CD4-positive, alpha-beta T cell treated with Interleukin-10 for 1 hour (primary cell): ENCODE measurements at places on chromosomes 5 and 9.

DNA sequence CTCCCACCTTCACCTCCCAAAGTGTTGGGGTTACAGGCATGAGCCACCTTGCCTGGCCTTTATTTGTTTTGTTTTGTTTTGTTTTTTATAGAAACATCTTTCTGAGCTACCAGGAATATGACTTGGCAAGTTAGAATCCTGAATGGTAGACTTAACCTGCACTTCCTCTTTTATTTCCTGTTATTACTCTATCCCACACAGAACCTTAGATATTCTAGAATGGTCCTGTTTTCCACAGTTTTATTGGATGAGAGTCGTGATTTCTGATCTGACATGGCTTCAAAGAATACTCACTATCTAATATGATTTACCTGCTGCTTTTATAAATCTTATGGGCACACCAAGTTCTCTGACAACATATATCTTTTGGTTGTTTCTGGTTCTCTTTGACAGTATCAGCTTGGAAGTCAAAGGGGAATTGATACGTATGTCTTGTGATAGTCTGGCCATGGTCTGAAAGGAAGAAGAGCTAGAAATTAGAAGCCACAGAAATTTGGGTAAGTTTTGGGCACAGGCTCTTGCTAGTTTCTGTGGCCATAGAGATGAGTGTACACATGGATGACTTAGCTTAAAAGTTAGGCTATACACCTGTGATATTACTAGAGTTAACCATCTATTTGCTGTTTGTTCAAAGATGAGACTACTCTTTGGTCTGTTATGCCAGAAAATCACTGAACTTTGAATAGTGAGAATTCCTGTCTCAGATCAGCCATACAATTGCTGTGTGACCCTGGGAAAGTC, 4.7 kb upstream of the PANK3 start:
- no peak for DNase-seq

GRCh38 chr5:102483736-102484135, 15.1 kb downstream of the SLCO6A1 start:
- DNase-seq, result no peak

DNA sequence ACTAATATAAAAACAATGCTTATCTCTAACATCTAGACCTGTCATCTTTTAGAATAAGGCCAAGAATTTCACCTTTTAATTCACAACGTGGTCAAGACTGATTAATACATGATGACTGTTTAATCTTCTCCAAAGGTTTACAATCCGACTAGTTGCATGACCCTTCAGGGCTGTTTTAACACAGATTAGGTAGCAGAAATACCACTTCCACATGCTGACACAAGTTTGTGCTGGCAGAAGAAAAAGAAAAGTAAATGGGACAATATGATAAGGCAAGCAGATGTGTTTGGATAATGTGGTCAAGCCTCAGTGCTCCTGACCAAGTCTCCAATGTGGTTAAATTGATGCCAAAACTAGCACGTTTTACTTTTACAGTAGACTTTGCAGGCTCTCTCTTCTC, 31.1 kb downstream of the SEMA6A start:
- no peak for DNase-seq

GRCh38 chr9:21669701-21670100, 132.7 kb upstream of the MTAP start:
- no peak for DNase-seq

DNA sequence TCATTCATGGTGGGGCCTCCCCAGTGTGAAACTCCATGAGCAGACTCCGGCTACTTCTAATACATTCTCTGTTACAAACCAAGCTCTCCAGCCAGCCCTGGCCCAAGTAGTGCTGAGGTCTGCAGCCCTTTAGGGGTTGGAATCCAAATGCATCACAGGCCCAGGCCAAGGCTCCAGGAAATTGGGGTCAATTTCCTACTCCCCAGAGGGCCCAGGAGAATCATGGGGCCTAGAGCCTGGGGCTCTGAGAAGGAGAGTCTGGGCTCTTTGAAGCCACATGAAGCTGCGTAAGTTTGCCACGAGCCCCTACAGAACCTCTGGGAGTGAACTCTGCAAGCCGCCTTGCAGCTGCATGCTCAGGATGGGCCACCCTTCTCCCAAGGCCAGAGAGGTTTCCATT, 206.4 kb downstream of the PAPPA start:
- no peak for DNase-seq
